ENCODE measurements at places on chromosomes 2 and 18.

DNA sequence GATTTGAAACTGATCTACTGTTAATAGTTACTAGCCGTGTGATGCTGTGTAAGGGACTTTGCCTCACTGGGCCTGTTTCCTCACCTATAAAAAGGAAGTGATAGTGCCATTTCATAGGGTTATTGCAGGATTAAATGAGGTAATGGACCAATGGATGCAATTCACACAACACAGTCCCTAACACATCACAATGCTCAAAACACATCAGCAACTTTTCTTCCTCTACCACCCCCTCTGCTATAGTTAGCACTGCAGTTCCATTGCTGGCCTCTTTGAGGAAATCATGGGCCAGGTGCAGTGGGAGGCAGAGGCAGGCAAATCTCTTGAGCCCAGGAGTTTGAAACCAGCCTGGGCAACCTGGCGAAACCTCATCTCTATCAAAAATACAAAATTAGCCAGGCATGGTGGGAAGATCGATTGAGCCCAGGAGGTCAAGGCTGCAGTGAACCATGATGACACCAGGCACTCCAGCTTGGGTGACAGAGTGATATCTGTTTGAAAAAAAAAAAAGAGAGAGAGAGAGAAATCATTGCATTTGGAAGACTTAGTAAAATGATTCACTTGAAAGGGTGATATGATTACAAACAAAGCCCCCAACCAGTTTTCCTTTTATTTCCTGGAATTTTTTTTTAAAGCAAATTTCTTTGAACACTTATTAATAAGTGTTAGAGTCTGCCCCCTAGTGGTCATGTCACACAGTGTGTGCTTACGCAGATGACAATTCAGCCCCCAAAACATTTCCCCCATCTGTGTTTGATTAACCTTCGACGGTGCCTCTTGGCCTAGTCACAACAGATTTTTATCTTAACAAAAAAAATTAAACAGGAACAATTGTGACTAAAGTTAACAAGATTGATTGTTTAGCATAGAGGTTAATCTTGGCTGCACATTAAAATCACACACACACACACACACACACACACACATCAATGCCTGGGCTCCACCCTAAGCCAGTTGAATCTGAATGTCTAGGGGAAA is 88.6 kb upstream of the BCL11A start:
- DNase-seq, result no peak

GRCh38 chr18:61833387-61833786 is 59.4 kb downstream of the RNF152 start:
- no peak for DNase-seq

DNA sequence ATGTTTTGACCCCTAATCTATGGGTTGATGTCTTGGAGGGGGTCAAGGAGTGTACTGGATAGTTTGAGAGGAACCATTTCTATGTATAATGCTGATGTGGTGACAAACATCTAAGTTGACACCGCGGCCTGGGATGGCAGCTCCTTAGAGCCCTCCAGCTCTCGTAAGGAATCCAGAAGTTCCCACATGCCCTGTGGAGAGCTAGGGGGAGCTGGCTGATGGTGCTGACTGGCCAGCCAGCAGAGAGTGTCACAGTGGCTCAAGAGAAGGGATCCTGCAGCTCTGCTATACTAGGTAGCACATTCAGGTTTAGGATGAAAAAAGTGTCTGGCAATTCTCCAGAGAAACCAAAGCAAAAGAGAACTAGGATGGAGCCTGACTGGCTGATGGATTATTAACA is 842.2 kb upstream of the VRK2 start:
- DNase-seq, result no peak

GRCh38 chr2:43894743-43895142 is 56.0 kb downstream of the ABCG8 start:
- DNase-seq, result no peak

- DNase-seq, result no peak
Observed at GRCh38 chr2:127700527-127701192, 637 bp upstream of the SFT2D3 start.
